Suprapubic skin (tissue), 4 donors: ENCODE measurements at places on chromosomes 12 and 14. TPM values are rescaled to one million over a fixed set of nuclear protein-coding genes. Genes with fewer than 3 reads are reported as not detected.

DNA sequence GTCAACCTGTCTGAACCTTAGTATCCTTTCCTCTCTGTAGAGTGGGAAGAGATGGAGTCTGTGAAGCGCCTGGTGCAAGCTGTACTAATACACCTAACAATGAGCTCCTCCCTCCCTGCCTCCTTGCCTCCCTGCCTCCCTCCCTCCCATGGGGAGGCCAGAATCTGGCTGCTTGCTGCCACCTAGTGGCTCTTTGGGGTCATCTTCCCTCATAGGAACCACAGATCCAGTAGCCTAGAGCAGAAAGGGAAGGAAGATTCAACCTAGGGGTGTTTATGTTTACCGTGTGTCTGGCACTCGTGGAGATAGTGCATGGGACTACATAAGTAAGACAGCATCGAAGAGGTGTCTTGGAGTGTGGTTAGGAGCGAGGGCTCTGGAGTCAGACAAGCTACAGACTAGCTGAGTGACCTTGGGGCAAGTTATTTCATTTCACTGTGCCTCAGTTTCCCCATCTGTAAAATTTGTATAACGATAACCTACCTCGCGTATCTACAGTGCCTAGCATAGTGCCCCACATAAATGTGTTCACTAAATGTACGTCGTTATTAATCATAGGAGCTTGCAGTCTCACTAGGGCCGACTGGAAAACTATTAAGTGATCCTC lies 35.5 kb upstream of the TSPAN9 start:
- H3K27me3 ChIP-seq: no peaks in the 10 kb centered on the region
- peaks cover 19% of the 10 kb centered on the region for H3K36me3 ChIP-seq
- no peak for DNase-seq
- H3K27ac ChIP-seq: no peak overlapping the region
- H3K4me1 ChIP-seq: peaks cover 4% of the 10 kb centered on the region

The FAM216A gene
- 3.5 TPM for total RNA-seq

The KRT6B gene
- total RNA-seq: 271 TPM

The ETFBKMT gene
- 4.0 TPM for total RNA-seq
